ENCODE measurements at places on chromosomes 1 and 21.
A peak's percentile ranks its signal among the peaks of the same experiment; 100 is the strongest.

DNA sequence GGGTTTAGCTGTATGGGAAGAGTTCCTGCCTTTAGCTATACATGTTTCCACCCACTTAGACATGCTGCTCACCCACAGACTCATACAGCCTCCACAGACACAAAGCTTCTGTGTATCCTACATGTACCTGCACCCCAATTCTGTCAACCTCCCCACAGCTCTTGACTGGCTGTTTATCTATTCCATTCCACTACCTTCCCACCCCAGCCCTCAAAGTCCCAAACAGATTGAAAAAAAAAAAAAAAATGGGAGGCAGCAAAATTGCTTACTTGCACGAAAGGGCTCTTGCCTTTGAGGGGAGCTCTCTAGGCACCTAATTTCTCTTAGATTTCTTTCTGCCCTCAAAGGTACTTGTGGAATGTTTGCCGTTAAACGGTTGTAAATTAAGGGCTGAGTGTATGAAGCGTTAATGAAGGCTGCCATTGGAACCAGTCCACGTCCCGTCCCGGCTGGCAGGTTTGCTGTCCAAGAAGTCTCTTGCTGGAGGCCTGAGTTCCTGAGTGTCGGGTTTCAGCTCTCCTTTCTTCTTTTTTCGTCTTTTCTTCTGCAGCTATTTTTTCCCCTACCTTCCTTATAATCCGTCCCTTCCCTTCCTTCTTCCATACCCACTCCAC is 43.6 kb downstream of the PBX1 start:
- DNase-seq: no peak

- no peak for DNase-seq
Measured at GRCh38 chr21:44711327-44712202, at the start of gene TSPEAR. Gene TSPEAR (minus strand): TSS chr21:44711572. CDS start chr21:44711514, 58 bp downstream.

DNA sequence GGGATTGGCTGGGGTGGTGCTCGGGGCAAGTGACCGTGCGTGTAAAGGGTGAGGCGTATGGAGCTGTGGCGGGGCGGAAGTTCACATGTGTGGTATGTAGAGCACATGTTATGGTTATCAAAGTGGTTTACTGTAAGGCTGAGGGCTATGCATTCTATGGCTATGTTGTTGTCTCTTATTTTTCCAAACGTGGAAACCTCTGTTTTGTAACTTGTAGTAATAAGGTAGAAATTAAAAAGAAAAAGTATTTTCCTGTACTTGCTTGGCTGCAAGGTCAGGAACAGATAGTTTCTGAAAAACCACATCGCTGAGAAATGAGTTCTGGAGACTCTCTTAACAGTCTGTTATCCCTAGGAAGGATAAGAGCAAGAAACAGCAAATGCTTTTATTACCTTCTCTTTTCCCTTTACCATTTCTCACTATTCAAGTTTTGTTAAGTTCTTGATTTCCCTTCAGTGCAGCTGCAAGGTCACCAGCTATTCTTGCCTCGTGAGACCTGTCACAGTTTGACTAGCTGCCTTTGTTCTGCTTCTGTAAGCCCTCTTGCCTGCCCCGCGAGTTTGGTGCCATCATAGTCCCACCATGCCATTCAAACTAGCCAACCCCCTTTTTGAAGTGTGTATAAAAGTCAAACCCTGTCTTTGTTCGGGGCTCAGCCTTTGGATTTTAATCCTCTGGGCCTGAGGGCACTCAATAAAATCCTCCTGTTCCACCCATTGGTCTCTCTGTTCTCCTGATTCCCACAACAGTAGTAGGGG is 9.5 kb downstream of the RNU1-2 start:
- peak; percentile 68 for DNase-seq

DNA sequence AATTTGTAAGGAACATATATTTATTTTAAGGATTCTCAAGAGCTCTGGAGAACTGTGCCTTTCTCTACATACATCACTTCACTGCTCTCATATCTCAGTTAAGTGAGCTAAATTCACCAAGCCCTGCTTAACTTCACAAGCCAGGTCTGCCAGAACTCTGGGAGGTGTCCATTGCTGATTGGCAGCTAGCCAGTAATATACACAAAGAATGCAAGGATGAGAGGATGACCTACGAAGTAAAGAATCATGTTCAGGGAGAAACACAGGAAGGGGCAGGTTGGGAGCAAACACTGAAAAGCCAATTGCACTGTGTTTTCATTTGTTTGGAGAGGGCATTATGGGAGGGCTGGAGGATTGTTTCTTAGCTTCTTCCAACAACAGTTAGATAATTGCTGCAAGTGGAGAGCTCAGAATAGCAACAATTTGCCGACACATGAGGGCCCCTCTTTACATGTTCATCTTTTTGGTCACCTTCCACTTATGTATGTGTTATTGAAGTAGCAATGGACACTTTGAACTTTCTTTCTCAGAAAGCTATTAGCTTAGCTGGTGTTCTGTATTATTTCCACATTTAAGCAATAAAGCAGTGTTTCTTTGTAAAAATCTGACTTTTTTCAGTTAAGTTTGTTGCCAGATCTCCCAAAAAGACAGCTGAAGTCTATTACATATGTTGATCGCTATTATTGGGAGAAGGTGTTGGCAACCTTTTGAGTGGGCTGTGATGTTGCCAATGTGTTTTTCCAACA is 254.8 kb downstream of the LTN1 start:
- no peak for DNase-seq

DNA sequence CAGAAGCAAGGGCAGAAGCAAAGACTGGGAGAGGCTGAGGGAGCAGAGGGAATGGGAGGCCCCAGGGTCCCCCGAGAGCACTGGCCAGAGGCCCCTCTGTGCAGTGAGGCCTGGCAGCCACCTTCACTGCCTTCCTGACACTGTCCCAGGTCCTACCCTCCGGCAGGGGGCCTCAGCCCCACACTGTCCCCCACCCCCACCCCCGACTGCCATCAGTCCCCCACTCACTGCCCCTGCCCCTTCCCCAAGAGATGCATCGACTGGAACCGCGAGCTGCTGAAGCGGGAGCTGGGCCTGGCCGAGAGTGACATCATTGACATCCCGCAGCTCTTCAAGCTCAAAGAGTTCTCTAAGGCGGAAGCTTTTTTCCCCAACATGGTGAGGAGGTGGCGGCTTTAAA is 13.0 kb upstream of the PADI6 start:
- DNase-seq: no peak

GRCh38 chr1:204623894-204624361 is 61.6 kb downstream of the LRRN2 start:
- no peak for DNase-seq

DNA sequence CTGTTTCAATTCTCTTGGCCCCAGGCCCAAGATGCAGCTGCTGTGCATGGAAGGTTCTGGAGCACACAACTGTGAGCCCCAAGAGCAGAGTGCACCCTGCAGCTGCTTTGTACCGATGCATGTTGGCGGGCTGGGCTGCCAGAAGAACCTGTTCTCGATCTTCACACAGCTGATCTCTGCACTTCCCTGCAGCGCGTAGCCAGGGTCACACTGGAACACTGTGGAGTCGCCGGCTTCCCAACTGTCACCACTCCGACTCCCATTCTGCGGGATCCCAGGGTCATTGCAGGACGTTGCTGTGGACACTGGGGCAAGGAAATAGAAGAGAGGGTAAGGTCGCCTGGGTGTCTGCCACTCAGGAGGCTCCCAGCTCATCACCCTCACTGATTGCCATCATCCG is 185.4 kb downstream of the ZSCAN20 start:
- DNase-seq: no peak

- no peak for DNase-seq
Measured at GRCh38 chr1:154686507-154686906, 78.5 kb upstream of the ADAR start.

DNA sequence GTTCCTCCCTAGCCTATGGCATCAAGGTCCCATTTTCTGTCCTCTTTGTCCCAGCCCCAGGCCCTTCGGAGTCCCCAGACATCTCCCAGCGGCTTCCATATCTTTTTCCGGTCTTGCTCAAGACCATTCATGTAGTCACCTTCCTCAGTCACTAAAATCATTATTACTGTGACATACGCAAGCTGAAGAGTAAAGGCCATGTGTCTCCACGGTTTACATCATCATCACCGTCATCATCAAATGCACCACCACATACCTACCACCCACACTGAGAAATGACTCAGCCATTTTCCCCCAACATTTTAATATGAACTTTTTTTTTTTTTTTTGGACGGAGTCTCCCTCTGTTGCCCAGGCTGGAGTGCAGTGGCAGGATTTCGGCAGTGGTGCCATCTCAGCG is 43.4 kb downstream of the FHAD1 start:
- no peak for DNase-seq

- no peak for DNase-seq
Measured at GRCh38 chr21:34983680-34984086, 65.4 kb downstream of the RUNX1 start.

GRCh38 chr1:159279773-159280172 is 22.4 kb upstream of the FCER1A start:
- DNase-seq: no peak

DNA sequence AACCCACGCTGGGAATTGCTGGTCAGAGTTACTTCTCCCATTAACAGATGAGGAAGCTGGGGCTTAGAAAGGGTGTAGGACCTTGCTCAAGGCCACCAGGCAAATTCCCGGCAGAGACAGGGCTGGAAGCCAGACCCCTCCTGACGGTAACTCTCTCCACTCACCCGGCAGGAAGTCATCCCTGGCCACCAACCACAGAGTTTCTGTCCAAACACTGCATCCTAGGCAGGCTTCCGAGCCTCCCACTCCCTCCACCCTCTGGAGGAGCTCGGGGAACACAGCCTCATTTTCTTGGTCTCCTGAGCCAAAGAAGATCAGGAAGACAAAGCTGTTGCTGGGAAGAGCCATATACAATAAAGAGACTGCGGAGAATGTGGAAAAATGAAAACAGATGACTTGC is 25.0 kb upstream of the ZNF436 start:
- peak; percentile 12 for DNase-seq

GRCh38 chr21:25283720-25284119 is 323.6 kb downstream of the MRPL39 start:
- DNase-seq: no peak

GRCh38 chr1:107225706-107226105 is 84.9 kb downstream of the NTNG1 start:
- no peak for DNase-seq

- DNase-seq: no peak
Measured at GRCh38 chr1:9881838-9882249, 28.2 kb downstream of the CTNNBIP1 start.

DNA sequence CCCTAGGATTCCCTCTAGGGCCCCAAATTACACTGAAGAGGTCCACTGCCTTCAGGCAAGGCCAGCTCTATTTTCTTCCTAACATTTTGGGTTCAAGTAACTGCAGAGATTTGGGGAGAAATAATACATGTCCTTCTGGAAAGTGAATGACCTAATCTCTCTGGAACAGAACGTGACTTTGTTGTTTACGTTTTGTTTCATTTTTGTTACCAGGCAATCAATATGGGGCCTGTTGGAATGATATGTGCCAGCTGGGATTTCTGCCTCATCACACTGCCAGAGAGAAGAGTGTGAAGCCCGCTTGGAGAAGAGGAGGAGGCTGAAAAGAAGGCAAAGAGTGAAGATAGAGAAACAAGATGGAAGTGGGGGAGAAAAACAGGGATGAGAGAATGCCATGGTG is 116.7 kb downstream of the FASLG start:
- DNase-seq: no peak

DNA sequence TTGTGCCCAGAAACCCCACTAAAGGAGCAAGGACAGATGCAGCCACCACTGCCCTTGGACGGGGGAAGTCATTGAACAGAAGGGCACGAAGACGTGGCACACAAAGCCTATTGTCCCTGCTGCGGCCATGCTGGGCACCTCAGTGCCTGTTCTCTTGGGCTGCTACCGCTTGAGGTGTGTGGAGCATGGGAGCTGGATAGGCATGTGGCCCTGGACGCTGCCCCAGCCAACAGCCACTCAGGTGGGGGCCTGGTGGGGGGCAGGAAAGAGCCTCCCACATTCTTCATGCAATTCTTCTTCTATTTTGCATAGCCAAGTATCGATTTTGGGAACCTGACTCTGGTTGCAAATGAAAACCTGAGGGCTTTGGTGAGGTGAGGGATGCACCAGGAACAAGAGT is 337.2 kb downstream of the RPS6KC1 start:
- DNase-seq: no peak

- DNase-seq: no peak
Measured at GRCh38 chr1:213714645-213715044, 273.1 kb upstream of the PROX1 start.

DNA sequence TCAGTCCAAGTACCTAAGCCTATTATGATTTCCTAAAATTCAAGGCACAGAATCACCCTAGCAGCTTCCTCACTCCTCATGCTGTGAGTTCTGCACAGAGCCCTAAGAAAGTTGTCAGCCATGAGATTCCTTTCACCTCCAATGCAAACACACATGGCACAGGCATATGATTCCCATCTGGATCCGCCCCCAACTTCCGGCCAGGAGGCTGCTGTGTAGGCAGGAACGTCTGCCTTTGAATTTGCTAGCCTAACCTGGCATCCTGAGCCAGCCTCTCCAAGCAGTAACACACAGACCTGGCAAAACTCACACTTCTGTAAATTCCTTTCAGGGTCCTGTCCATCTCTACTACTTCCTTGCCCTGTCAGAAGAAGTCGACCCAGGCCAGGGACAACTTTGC is 521.1 kb upstream of the BEND5 start:
- DNase-seq: peak; percentile 63

DNA sequence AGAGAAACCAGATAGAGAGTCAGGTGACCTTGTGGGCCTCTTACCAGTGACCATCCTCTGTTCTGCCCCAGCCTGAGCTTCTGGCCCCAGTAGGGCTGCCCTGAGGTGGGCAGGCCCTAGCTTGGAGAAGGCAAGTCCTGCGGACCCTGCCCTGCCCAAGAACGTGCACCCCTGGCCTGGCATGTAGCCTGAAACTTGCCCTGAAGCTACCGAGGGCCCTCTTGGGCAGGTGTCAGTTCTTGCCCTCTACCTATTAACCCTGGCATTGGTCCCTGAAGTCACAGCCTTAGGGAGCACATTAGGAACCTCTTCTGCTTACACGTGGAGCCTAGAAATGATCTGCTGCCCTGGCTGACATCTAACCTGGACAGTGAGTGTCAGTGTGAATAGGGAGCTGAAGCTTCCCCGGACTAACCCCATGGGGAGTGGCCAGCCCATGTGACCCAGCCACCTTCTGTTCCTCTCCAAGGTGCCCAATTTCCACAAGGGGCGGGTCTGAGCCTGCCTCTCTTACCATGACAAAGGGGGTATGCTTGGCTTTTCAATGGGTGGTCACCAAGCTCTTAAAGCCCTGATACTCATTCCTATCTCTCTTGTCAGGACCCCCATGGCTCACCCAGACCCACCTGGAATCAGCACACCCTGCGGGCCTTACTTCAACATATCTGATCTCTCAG is 163.0 kb downstream of the ZSCAN20 start:
- DNase-seq: no peak

GRCh38 chr1:247008406-247008799 is 546 bp upstream of the ZNF695 start:
- DNase-seq: no peak

Measured in posterior cingulate gyrus (tissue), 11 donors.